ENCODE measurements at places on chromosomes 3 and 15. TPM values are rescaled to one million over a fixed set of nuclear protein-coding genes. Genes with fewer than 3 reads are reported as not detected.

Gene INSYN1
- total RNA-seq = 127 TPM

DNA sequence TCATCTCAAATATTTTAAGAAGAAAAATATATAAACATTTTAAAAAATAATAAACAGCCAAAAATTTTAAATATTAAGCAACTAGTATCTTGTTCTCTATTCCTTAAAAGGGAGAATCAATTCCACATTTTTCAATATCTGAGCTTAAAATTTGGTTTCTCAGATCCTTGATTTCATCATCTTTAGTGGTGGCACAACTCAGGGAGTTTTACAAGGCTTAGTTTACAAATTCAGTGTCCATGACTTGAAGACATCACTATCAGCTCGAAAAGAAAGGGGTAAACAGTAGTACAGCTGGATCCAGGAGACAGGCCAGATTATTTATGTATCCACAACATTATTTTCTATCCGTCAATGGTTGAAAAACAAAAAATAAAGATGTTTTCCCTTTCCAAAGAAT is 11.6 kb downstream of the IGF2BP2 start:
- DNase-seq = no peak

DNA sequence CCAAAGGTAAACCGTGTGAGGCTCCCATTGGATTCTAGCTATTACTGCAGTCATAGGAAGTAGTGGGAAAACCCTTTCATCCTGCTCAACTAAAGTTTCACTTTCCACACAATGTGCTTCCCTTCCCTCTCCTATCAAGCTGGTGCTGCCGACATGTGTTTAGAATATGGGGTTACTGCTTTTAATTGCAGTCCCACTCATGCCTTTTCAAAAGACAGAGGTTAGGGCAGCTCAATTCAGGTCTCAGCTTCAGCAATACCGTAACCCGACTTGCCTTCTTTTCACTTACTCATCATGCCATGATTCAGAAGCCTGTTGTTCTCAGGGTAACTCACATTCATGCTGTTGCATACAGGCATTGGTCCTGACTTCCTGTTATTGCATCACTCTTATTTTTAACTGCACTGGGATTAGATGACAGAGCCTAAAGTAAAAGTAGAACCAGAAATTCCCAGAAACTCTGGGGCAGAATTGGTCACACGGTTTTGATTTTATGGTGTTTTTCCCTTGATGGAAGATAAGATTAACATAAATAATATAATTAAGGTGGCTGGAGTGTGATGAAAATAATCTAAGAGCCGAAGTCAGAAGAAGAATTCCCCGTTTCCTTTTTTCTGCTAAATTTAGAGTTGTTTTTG is 45.7 kb downstream of the C2CD4B start:
- no peak for DNase-seq

Gene PAK2
- 51.7 TPM for total RNA-seq

DNA sequence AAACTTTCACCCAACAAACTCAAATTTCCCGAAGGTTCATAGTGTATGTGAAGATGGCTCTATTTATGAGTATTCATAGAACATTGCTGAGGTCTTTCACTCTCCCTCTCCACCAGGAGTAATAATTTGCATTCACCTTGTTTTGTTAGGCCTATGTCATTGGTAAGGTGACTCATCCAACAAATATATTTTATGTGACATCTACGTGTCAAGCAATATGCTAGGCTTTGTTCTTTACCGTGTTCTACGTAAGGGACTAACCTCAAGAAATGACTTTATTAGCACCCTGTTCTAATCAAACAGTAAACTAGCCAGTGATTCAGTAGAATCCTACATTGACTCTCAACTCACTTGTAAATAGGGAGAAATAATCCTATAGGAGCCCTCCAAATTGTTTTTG is 334.4 kb downstream of the FGF12 start:
- no peak for DNase-seq

Gene GPR160
- total RNA-seq = 1.9 TPM

Gene CPNE9
- total RNA-seq = 25.3 TPM

Gene DIS3L
- 43.2 TPM for total RNA-seq

- no peak for DNase-seq
Measured at GRCh38 chr15:98609144-98609852, 39.0 kb upstream of the IGF1R start.

Gene GOLGA8M
- 6.0 TPM for total RNA-seq

DNA sequence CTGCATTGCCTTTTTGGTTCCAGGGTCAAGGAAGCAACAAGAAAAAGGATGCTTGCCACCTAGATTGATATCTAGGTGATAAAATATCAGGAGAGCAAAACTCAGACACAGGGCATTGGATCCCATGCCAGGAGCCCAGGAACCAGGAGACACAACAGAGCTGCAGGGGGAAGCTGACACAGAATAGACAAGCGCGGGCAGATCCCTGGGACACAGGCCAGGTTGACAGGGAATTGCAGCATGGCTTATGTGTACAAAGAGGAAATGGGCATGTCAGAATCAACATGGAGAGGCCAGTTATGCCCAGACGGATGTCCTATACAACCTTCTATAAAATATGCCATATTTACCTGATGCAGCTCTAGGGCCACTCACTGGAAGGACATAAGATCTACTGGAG is 84.2 kb downstream of the SEMA6D start:
- DNase-seq = no peak

- peak; percentile 11 for DNase-seq
Measured at GRCh38 chr3:57078344-57078634, 17.8 kb downstream of the SPATA12 start.

- DNase-seq = no peak
Measured at GRCh38 chr3:135558150-135558783, 407.3 kb upstream of the PPP2R3A start.

DNA sequence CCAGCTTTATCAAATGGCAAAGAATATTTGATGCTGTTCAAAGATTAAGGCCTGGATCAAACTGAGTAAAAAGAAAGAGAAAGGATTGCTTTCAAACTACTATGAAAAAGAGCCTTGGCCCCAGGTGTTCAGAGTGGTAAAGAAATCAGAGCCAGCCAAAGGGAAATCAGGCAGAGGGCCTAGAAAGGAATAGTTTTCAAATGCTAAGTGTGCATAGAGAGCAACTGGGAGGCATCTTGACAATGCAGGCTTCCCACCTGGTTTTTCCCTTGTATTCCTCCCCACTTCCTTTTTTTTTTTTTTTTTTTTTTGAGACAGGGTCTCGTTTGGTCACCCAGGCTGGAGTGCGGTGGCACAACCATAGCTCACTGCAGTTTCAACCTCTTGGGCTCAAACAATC is 340.2 kb upstream of the ADAMTS9 start:
- DNase-seq = no peak

DNA sequence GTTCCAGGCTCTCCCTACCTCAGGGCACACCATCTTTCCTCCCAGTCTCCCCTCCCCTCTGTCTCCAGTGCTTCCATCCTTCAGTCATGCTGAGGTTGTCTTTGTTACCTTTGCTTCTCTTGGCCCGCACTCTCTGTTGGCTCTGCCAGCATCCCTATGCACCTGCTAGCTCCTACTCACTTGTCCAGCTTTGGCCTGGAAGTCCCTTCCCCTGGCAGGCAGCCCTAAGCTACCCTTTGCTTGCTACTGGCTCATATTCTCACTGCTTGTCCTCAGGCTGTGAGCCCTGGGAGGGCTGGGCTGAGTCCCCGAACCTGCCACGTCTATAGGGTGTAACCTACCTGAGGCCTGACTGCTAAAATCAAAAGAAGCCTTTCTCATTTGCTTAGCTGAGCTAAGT is 122.7 kb downstream of the PGPEP1L start:
- no peak for DNase-seq

DNA sequence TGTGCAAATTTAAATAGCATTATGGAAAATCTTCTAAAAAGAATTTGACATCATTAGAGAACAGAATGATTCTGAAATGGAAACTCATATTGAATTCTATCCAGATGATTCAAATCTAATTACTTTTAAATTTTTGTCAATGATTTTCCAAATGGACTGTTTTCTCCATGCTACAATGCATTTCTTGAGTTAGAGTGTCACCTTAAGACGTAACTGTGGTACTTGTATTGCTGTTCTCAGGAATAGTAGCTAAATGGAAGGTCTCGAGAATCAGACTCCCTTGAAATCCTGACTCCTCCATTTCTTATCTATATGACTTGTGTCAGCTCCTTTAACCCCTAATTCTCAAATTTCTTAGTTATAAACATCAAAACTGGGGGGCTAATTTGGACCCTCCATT is 102.3 kb downstream of the P2RY1 start:
- DNase-seq = no peak

DNA sequence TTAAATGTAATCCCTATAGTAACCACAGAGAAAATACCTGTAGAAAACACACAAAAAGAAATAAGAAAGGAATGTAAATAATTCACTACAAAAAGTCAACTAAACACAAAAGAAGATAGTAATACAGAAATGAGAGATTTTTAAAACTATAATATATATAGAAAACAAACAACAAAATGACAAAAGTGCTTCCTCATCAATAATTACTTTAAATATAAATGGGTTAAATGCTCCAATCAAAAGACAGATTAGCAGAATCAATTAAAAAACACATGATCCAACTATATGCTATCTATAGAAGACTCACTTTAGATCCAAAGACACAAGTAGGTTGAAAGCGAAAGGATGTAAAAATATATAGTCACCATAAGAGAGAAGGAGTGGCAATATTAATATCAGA is 45.8 kb downstream of the FRMD5 start:
- no peak for DNase-seq

DNA sequence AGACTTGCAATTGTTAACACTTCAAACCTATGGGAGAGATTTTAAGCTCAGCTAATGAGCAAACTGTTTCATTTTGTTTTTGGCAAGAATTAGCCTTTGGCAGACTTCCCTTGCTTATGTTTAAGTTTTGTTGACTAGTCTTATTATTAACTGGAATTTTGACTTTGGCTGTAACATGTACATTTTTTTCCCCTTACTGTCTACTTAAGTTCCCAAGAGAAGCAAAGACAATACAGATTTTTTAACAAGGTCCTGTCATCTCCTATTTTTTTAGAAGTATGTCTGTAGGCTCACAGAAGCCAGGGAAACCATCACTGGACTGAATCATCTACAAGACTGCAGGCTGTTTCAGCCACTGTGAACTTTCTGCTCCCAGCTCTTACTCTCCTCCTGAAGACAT is 74.3 kb downstream of the DGKG start:
- DNase-seq = no peak

DNA sequence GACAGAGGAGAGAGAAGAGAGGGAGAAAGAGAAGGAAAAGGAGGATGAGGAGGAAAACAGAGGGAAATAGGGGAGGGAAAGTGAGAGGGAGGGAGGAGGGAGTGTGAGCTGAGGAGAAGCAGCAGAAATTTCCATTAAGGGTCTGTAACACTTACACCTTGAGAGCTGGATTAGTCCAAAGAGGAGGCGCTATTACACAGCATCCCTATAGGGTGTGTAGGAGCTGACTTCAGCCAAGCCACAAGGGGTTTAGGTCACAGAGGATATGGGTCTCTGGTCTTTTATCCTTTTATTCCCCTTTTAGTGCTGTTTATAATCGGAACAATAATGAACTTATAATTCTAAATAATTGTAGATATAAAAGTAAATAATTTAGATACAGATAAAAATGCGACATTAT is 230.4 kb downstream of the GABRG3 start:
- DNase-seq = no peak

- no peak for DNase-seq
Measured at GRCh38 chr3:84987706-84988504, 29.1 kb downstream of the CADM2 start.

Gene CHRM5
- 0.13 TPM for total RNA-seq

DNA sequence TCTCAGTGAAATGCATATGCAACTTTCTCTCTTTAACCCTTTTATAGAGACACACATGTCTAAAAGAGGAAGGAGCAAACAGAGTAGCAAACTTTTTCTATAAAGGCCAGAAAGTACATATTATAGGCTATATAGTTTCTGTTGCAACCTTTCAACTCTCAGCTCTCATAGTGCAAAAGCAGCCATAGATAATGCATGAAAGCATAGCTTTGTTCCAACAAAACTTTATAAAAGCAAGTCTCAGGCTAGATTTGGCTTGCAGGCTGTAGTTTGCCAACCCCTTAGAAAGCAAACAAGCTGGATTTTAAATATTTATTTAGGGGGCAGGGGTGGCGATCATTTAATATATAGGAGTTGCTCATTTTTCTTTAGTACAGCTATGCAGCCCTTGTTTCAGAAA is 193.1 kb upstream of the LRRFIP2 start:
- no peak for DNase-seq

DNA sequence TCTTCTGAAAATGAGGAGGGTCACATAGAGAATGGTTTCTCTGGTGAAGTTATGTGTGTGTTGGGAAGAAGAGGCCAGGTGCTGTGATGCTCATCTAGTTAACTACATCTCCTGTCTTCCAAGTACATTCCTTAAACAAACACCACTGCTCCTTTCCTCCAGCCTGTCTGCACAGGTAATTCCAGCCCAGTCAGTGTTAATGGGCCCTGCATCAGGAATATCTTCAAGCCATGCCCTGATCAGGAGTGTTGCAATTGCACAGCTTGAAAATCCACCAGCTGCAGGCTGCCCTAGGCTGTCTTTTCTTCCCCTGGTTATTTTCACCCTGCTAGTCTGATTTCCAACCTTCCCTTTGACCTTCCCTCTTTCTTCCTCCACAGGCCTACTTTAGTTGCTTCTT is 41.9 kb upstream of the LMOD3 start:
- no peak for DNase-seq

Gene UBL7
- total RNA-seq = 90.4 TPM

DNA sequence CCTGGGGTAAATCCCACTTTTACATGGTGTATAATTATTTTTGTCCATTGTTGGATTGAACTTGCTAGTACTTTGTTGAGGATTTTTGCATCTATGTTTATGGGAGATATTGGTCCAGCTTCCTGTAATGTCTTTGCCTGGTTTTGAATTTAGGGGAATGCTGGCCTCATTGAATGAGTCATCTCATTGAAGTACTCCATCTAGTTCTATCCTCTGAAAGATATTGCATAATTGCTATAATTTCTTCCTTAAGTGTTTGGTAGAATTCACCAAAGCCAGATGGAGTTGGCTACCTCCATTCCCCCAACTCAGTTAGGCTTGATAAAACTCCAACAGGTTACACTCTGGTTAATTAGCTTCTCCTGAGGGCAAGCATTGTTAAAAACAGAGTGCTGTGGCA is 237.4 kb upstream of the TGFBR2 start:
- no peak for DNase-seq

- no peak for DNase-seq
Measured at GRCh38 chr3:103167850-103168249, 733.0 kb downstream of the ZPLD1 start.

- no peak for DNase-seq
Measured at GRCh38 chr3:179149406-179149867, 1.3 kb downstream of the PIK3CA start.

Gene TJP1
- total RNA-seq = 132 TPM

All from dorsolateral prefrontal cortex (tissue), 122 donors.